Stimulated activated CD8-positive, alpha-beta memory T cell treated with anti-CD3 and anti-CD28 coated beads, Interleukin-12 subunit alpha, Interleukin-12 subunit beta, amount 100 ng/mL, for 1 hour (primary cell): ENCODE measurements at places on chromosomes 4 and X.

DNA sequence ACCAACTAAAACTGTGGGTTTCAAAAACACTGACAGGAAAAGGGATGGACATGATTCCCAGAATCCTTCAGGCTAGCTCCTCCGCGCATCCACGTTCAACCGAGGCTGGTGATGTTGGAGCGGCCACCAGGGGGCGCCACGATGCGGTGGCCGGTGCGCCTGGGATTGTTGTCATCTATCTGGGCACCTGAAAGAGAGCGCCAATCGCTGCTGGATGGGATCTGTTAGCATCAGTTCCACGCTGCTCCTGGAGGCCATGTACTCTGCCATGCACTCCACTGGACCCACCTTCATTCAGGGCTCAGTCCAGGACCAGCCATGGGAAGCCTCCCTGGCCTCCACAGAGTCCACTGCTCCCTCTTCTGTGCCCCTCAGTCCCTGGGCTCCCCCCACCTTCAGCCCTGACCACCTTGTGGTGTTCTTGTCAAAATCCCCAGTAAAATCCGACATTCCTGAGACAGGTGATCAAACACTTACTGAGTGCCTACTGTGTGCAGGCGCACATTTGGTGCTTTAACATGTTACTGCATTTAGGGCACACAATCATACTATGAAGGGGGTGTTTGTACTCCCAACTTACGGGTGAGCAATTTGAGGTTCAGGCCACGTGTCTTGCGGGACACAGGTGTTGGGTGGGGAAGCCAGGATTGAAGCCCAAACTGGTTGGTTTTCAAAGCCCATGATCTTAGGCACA lies 71.1 kb downstream of the CRMP1 start:
- no peak for DNase-seq

GRCh38 chr4:178414042-178414441 lies 971.8 kb upstream of the AGA start:
- no peak for DNase-seq

DNA sequence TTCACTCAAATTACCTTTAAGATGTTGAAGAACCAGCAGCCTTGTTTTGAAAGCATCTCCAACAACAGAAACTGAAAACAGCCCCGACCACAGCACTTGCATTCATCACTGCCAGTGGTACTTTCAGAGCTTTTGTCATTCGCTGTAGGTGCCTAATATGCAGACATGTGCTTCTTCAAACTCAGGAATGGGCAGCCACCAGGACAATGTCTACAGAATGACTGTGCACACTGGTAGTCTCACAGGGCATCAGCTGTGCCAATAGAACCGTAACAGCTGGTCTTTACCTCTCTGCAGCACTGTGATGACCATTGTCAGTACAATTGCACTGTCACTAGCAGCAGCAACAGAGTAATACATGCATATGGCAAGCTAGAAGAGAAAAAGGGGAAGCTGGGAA lies 1149.7 kb downstream of the STPG2 start:
- DNase-seq = no peak

DNA sequence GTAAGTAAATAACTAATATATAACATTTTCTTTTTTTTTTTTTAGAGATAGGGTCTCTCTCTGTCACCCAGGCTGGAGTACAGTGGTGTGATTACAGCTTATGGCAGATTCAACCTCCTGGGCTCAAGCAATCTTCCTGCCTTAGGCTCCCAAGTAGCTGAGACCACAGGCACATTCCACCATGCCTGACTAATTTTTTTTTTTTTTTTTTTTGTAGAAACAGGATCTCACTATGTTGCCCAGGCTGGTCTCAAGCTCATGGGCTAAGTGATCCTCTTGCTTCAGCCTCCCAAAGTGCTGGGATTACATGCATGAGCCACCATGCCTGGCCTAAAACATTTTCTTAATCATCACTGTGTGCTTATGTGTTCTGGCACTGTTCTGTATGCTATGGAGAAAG lies 32.8 kb downstream of the MGARP start:
- no peak for DNase-seq

DNA sequence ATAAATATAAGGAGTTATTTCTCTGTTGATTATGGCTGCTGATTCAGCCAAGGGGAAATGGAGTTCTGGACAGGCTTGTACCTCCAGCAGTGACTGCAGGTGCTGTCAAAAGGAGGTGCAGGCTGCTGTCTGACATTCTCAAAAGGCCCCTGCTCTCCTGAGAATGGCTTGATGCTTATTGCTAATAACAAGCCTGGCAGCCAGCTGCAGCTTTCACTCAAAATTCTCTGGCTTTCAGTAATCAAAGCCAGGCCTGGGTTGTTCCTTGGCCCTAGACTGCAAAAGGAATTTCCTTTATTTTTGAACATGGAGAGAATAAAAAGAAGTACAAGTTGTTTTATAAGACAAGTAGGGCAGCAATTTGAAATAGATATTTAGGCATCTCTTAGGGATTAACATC lies 575.9 kb downstream of the MID1IP1 start:
- DNase-seq = no peak

- DNase-seq = no peak
These were observed 90.1 kb upstream of the MAGEC2 start for GRCh38 chrX:142295190-142295589.

GRCh38 chrX:47796433-47796906 lies 40.2 kb upstream of the ZNF81 start:
- no peak for DNase-seq

GRCh38 chr4:132238697-132239096 lies 910.4 kb upstream of the PCDH10 start:
- no peak for DNase-seq

DNA sequence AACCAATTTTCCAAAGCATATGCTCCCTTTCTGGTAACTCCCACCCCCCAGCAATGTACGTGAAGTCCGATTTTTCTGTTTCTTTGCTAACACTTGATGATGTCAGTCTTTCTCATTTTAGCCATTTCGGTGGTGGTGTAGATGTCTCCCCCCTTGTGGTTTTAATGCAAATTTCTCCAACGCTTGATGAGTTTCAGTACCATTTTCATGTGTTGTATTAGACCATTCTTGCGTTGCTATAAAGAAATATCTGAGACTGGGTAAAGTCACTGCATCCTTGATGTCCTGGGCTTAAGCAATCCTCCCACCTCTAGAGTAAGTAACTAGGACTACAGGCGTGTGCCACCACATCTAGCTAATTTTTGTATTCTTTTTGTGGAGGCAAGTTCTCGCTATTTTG lies 148.4 kb upstream of the VCX3A start:
- DNase-seq = no peak

DNA sequence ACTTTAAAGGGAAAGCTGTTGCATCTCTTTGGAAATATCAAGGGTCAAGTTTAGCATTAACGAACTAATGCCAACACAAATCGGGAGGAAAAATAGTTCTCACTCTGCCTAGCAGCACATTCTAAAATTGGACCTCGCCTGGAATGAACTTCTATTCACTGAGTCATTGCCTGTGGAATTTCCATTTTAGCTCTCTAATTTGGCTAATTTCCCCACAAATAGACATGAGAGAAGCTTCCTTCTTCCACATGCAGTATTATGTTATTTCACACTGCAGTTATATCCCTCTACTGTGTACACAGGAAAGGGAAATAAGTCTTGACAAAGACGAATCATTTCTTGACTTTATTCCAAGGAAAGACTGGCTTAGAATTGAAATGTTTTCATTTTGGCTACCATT lies 9.3 kb downstream of the ZXDA start:
- DNase-seq = no peak

GRCh38 chrX:112341598-112341997 lies 259.0 kb upstream of the TRPC5 start:
- no peak for DNase-seq

DNA sequence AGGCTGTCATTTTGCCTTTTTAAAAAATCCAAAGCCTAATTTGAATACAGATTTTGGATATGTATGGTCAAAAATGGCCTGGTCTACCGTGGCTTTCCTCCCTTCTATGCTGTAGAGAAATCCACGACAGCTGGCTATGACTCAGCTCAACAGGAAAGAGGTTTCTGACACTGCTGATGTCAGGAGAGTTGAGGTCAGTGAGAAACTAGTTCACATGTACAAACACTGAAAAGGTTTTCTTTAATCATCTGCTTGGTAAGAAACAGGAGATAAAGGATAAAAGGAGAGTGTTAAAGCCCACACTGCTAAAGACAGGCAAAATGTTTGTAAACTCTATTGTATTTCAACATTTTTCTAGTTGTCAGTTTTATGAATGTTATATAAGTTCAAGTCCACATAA lies 113.9 kb downstream of the NYX start:
- DNase-seq = no peak

GRCh38 chr4:110998320-110998719 lies 375.4 kb upstream of the PITX2 start:
- DNase-seq = no peak

DNA sequence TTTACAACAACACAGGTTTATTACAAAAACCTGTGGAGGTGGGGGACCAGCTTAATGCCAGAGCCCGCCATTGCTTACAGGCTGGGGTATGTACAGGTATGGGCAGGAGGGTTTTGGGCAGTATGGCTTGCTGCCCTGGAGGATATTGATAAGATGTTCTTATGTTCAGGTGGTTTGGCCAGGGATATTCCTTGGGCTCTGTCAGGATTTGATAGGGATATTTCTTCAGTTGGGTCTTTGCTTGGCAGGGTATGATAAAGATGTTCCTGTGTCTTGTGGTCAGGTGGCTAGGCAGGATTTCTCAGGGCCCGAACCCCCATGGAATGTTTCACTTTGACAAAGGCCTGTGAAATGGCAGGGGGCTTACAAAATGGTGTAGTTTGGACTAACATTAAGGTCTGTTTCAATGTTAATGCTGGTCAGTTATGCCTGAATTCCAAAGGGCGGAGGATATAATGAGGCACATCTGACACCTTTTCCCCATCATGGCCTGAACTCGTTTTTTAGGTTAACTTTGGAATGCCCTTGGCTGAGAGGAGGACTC lies 3.1 kb downstream of the MGST2 start:
- DNase-seq = no peak

DNA sequence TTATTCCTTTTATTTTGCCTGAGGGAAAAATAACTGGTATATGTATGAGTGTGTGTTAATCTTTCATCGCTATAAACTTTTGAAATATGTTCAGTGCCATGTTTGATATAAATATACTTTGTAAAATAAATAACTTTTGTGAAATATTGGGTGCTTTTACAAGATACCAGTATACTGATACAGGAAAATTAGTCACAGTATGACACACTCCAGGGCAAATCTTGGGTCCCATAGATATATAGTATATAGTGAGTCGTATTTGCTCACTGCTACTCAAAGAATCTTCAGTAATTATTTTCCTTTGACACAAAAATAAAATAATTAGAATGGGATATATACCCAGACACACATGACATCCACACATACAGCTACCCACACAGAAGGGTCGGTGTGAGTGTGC lies 472.3 kb downstream of the GRID2 start:
- DNase-seq = no peak

- no peak for DNase-seq
These were observed 149.9 kb downstream of the FGF16 start for GRCh38 chrX:77597090-77597489.

GRCh38 chr4:39047681-39048080 lies 14.4 kb upstream of the KLHL5 start:
- no peak for DNase-seq

DNA sequence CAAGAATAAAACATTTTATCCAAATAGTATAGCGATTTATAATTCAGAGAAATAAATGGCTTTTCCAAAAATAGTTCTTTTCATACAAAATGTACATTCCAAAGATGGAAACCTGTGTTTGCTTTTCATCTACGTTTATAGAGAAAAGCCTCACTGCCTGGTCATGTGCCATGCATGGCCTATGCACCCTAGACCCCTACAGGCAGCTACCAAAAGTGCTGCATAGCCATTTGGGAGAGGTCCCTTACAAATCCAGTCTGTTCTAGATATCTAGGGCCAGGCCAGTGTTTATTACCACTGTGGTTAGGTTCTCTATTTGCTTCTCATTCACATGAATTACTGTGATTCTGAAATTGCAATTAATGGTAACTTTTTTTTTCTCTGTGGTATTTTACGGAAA lies 17.2 kb downstream of the HMGB2 start:
- no peak for DNase-seq

- DNase-seq = peak; percentile 14
These were observed 130.4 kb upstream of the RADX start for GRCh38 chrX:106481341-106481740.

DNA sequence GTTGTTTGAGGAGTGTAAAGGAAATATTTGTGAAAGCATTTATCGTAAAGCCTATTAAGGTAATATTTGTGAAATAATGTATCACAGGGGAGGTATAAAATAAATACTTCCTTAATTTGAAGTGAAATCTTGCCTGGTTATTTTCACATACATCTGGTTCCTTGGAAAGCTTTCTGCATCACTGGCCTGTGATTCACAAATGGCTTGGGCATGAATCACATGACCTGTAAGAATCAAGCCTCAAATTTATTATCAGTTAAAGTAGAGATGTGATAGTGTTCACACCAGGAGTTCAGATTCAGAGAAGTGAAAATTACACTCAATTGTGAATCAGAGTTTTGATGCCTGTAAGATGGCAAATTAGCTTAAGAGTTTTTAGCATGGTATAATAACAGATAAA lies 1911.4 kb downstream of the STIM2 start:
- DNase-seq = no peak

DNA sequence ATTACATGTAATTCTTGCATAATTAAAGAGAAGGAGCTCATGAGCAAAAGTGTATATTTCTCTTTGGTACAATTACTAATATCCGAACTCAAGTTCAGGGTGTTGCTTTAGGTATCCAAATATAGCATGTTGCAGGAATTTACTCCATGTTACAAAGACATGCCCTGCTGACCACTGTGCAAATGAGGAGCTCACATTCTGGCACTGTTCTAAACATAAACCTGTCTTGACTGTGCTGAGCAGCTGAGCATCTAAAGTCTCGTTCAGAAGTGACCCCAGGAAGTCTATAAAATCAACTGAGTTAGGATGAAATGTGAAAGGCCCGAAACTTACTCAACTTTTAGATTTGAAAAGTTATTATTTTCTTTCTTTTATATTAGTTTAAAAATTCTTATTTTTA lies 124.3 kb downstream of the STIM2 start:
- no peak for DNase-seq

DNA sequence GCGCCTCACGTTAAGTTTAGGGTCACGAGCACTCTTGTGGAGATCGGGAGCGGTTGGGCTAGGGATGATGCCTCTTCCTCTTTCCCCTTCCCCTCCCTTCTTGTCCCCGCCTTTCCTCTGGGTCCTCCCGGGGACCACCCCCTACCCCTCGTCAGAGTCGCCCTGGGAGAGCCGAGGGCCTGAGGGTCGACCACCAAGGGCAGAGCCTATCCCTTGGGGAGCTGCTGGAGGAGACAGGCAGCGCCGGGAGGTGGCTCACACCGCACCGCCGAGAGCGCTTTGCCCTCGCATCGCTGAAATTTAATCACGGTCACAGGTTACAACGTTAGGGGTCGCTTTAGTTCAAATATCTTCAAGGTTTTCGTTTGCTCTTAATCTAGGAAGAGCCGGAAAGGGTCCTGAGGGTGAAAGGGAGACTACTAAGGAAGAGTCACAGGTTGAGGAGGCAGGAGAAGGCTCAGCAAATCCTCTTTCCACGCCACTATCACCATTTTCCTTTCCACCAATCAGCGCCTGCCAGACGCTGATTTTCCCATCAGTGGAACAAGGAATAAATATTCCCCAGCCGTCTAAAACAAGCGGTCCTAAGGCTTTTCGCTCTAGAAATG lies 528 bp upstream of the SNCA start:
- DNase-seq = no peak
